Stimulated activated CD4-positive, alpha-beta T cell treated with anti-CD3 and anti-CD28 coated beads, Interleukin-1b, Interleukin-23, amount 100 ng/mL, for 48 hours (primary cell): ENCODE measurements at places on chromosomes 6 and 20.

DNA sequence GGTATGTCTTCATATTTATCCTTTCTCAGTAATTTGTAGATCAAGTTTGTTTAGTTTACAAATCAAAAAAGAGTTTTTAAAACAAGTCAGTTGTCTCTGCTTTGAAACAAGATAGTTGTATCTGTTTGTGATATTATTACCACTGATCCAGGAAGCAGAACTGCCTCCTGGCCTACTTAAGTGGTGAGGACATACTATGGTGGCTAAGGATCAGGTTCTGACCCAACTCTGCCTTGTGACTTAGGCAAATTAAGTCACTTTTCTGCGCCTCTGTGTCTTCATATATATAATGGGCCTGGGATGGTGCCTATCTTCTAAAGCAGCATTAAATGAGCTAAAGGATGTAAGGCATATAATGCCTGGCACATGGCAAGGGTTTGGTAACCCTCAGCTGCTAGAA, 8.7 kb downstream of the ANKS1A start:
- no peak for DNase-seq

- no peak for DNase-seq
These were observed 61.6 kb upstream of the TNFRSF21 start for GRCh38 chr6:47371139-47371869.

- no peak for DNase-seq
These were observed 44.9 kb downstream of the ISM1 start for GRCh38 chr20:13265941-13266340.

GRCh38 chr20:23658989-23659609, 21.3 kb upstream of the CST3 start:
- no peak for DNase-seq

GRCh38 chr6:162153120-162153519, 574.4 kb downstream of the PRKN start:
- DNase-seq = no peak

DNA sequence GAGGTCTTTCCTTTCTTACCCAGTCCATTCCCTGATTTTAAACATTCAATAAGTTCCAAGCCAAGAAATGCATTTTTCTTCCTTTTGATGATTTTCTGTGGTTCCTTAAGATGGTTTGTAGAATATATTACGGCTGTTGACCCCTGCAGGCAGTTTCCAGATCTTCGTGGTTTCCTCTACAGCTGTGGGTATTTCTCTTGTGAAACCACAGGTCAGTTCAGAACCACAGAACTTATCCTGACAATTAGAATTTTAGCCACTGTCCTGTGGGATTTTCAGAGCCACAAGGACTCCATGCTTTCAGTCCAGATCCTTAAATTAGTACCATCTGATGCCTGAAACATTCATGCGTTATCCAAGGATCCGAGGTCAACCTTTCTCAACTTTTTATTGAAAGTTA, 29.7 kb upstream of the EXOC2 start:
- no peak for DNase-seq

DNA sequence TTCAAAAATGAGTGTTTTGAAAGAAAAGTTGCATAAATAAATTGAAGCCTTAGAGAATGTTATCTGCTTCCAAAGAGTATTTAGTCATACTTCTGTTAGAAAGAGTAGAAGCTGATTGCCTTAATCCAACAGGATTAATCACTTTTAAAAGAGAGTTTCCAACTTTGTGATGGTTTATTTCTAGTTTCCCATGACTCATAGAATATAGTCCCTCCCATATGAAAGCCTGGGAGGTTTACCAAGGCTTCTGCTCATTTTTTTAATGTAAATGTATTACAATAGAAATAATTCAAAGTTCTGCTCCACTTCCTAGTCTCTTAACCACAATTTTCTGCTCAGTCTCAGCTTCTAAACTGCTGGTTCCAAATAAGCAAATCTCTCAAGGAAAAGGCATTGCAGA, 118.0 kb upstream of the IRAK1BP1 start:
- no peak for DNase-seq

GRCh38 chr6:12923644-12924235, 207.2 kb downstream of the PHACTR1 start:
- DNase-seq = no peak
